ENCODE measurements at places on chromosomes 6 and 20.
A peak's percentile ranks its signal among the peaks of the same experiment; 100 is the strongest.

- peak; percentile 2 for DNase-seq
Measured at GRCh38 chr6:104325341-104326172, 534.2 kb downstream of the HACE1 start.

DNA sequence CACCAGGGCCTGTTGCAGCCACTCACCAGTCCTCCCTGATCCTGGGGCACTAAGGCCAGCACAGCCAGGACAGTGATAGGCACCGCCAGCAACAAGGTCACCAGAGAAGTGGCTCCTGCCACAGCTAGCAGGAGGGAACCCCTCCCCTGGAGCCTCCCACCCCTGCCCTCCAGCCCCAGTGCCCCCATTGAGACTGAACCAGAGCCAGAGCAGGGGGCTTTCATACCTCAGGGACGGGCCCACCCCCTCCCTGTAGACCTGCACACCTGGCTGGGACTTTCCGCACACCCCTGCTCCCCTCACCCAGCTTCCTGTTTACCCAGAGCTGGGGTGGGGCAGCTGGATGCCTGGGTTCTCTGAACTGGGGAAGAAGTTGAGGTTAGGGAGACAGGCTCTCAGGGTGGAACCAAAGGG, at the start of gene LTB:
TSS of gene LTB (minus strand) at position 195 of the 414 bp plus-strand sequence. CDS start at position 188, 7 bp downstream.
- no peak for DNase-seq

GRCh38 chr6:136618086-136618485, 67.9 kb upstream of the MAP7 start:
- no peak for DNase-seq

DNA sequence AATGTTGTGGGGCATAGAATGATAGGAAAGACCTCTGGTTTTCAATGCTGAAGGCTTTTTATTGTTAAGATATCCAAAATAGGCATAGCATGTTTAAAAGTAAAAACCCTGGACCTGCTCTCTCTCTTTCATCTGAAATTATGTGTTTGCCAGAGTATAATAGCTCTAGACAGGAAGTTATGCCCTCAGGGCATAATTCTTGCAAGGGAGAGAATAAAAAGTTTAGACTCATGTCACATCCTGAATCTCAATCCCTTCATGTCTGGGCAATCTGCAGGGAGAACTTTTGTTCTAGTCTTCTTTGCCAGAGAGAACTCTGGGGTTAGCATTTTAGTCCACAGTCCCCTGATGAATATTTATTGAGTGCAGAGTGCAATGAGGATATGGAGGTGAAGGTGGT, 297.3 kb upstream of the FLRT3 start:
- no peak for DNase-seq

GRCh38 chr6:169499848-169500247, 202.0 kb downstream of the WDR27 start:
- DNase-seq: no peak

DNA sequence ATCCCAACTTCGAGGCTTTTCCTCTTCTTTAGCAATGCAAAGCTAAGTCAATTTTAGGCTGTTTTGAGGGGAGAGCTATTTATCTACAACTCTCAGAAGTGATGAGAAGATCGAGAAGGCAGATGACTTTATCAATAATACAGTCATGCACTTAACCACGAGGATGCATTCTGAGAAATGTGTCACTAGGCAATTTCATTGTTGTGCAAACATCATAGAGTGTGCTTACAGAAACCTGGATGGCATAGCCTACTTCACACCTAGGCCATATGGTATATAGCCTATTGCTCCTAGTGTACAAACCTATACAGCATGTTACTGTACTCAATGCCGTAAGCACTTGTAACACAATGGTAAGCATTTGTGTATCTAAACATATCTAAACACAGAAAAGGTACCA, 66.6 kb downstream of the PRND start:
- no peak for DNase-seq

DNA sequence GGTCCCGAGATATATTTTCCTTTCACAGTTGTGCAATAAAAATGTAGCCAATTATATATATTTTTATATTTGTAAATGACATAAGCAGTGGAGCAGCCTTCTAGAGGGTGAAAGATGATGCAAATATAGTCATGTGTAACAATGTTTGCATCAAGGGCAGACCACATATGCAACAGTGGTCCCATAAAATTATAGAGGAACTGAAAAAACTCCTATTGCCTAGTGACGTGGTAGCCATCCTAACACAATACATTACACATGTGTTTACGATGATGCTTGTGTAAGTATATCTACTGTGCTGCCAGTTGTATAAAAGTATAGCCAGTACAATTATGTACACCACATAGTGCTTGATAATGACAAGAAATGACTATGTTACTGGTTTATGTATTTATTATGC, 162.8 kb downstream of the ZFAND3 start:
- no peak for DNase-seq

DNA sequence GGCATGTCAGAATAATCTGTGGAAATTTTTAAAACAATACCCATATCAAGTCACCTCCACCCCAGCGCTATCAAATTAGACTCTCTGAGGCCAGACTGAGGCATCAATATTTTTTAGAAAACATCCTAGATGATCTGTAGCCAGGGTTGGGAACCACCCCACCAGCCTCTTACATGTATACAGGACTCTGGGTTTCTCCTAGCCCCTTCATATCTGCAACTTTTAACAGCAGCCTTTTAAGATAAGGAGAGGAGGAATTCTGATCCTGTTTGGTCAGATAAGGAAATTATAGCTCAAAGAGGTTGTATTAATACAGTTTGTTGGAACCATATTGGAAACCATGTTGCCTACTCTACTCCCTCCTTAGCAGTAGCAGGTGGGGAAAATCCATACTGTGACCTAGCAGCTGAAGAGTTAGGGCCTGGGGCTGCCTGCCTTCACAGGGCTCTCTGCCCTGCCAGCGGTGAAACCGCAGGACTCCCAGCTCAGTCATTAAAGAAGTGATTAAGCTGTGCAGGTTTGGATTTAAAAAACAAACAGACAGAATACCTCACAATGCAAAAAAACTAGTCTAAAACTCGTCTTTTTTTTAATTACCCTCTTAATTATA, 30.0 kb downstream of the BRPF3 start:
- DNase-seq: no peak

GRCh38 chr6:39172377-39172757, 56.9 kb downstream of the KCNK5 start:
- DNase-seq: no peak

- DNase-seq: no peak
Measured at GRCh38 chr6:12937971-12938370, 221.4 kb downstream of the PHACTR1 start.

- DNase-seq: no peak
Measured at GRCh38 chr20:4453359-4453758, 268.4 kb upstream of the PRND start.

DNA sequence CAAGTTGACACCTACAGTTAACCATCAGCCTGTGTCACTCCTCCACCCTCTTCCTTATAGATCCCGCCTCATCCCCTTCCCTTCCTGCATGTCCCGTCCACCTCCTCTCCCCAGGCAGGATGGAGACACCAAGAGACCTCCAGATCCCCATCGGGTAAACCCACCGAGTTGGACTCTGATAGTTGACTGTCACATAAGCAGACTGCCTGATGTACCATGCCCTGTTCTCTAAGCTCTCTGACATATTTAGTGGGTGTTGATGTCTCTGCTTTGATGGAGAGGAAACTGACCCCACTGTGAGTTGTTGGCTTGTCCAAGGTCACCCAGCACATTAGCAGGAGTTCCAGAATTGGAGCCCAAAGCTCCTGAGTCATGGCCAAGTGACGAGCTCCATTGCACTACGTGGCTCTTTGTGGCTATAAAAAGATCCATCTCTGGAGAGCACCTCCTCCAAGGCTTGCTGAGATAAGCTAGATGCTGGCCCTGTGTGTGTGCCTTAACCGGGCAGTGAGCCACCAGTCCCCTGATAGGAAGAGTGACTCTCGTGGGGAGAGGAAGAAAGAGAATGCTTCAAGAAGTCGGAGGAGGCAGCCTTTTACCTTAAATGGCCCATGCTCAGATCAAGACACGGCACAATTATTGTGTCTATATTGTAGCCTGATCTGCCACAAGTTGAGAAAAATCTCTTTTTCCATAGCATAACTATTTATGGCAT, 236.0 kb upstream of the ECI2 start:
- no peak for DNase-seq

DNA sequence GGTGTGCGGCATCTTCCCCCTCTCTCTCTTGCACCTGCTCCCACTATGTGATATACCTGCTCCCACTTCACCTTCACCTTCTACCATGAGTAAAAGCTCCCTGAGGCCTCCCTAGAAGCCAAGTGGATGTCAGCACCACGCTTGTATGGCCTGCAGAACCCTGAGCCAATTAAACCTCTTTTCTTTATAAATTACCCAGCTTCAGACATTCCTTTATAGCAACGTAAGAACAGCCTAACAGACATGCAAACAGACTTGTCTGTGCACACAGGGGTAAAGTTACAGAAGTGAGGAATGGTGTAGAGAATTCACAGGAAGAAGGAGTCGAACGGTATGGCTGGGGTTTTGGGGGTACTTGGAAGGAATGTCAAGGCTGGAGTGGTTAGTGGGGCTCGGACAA, 14.8 kb upstream of the TGM2 start:
- no peak for DNase-seq

GRCh38 chr20:25196786-25197120, 1.2 kb downstream of the ENTPD6 start:
- peak; percentile 77 for DNase-seq

- no peak for DNase-seq
Measured at GRCh38 chr20:57613481-57613921, 6.7 kb downstream of the ZBP1 start.

GRCh38 chr6:39816747-39817146, 24.6 kb downstream of the DAAM2 start:
- no peak for DNase-seq

- no peak for DNase-seq
Measured at GRCh38 chr6:168670401-168670985, 229.5 kb downstream of the SMOC2 start.

DNA sequence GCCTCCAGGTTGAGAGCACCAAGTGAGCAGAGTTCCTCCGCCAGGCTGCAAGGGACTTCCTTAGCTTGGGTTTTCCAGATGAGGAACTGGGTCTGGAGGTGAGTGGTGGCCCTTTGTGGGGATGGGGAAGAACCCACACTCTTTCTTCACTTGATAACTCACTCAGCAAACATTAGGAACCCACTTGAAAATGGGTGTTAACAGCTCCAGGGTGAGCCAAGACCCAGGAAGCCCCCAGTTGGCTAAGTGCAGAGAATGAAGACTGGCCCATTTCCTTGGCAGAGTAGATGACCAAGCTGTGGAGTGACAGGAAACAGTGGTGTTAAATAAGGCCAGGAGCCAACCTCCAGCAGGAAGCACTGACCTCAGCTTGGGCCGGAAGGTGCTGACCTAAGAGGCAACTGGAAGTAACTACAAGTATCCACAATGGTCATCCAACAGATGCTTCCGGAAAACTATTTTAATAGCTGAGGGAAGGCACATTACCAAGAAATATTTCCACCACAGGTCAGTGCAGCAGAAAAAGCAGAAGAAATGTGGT, 22.7 kb downstream of the MRPL14 start:
- DNase-seq: no peak

- no peak for DNase-seq
Measured at GRCh38 chr20:49784291-49784690, 28.3 kb upstream of the SLC9A8 start.

- DNase-seq: peak; percentile 65
Measured at GRCh38 chr6:13998356-13998755, 73.6 kb downstream of the RNF182 start.

DNA sequence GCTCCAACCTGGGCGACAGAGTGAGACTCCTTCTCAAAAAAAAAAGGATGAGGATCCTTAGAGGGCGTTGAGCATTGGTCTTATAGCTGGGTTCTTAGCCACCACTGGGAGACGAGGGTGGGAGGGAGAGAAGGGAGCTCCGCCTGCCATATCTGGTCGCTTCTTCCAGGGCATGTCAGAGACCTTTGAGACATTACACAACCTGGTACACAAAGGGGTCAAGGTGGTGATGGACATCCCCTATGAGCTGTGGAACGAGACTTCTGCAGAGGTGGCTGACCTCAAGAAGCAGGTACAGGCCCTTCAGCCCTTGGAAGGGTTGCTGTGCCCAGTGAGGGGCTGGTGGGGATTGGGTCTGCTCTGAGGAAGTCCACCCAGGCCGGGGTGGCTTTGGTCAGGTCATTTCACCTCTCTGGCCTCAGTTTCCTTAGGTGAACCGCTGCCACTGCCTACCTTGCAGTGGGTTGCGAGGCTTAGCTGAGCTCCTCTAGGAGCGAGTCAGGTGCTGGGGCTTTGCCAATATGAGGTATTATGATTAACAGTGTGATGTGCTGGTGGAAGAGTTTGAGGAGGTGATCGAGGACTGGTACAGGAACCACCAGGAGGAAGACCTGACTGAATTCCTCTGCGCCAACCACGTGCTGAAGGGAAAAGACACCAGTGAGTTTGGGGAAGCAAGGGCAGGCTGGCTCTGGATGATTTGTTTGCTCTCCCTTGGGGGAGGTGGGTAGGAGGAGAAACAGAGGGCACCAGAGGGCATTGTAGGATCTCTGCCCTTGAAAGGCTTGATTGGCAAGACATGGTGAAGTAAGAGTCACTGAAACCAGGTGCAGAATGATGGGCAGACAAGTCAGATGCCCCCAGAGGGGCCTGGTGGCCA, 8.5 kb downstream of the CNPY3 start:
- DNase-seq: no peak

GRCh38 chr6:2581011-2581410, 169.7 kb downstream of the MYLK4 start:
- no peak for DNase-seq

GRCh38 chr20:25061821-25062530, 4.0 kb upstream of the ACSS1 start:
- DNase-seq: no peak

DNA sequence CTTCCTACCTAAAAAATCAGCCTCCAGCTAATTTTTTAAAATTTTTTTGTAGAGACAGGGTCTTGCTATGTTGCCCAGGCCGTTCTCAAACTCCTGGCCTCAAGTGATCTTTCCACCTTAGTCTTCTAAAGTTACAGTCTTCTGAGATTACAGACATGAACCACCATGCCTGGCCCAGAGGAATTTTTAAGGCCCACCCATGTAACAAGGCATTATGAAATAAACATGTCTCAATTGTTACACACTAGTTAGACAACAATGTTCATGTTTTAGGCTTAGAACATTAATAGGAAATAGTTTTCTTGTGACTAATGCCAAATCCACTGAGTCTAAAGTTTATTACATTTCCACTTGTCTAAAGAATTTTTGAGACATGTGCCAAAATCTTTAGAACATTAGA, 221.2 kb downstream of the LAMA2 start:
- no peak for DNase-seq

DNA sequence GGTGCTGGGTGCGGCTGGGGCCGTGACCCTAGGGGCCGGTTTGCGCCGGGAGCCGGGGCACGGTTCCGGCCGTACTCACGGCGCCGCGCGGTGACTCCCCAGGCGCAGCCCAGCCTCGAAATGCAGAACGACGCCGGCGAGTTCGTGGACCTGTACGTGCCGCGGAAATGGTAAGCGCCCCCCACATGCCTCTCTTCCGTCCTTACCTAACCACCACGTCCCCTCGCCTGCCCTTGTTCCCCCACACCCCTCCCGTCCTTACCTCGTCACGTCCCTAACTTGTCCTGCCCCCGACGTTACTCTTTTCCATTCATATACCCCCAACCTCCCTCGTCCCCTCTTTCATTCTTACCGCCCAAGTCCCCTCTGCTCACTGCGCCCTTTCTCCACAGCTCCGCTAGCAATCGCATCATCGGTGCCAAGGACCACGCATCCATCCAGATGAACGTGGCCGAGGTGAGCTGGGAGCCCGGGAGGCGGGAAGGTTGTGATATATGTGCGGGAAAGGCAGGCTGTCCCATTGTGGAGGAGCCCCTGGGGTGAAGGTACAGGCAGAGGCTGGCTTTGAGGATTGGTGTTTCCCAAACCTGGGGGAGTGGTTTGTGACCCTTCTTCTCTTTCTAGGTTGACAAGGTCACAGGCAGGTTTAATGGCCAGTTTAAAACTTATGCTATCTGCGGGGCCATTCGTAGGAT, 463 bp downstream of the RPS21 start:
- no peak for DNase-seq
